ENCODE measurements at places on chromosomes 12 and 14.

- DNase-seq, result no peak
These were observed 49.8 kb downstream of the CCDC85C start for GRCh38 chr14:99554184-99554583.

DNA sequence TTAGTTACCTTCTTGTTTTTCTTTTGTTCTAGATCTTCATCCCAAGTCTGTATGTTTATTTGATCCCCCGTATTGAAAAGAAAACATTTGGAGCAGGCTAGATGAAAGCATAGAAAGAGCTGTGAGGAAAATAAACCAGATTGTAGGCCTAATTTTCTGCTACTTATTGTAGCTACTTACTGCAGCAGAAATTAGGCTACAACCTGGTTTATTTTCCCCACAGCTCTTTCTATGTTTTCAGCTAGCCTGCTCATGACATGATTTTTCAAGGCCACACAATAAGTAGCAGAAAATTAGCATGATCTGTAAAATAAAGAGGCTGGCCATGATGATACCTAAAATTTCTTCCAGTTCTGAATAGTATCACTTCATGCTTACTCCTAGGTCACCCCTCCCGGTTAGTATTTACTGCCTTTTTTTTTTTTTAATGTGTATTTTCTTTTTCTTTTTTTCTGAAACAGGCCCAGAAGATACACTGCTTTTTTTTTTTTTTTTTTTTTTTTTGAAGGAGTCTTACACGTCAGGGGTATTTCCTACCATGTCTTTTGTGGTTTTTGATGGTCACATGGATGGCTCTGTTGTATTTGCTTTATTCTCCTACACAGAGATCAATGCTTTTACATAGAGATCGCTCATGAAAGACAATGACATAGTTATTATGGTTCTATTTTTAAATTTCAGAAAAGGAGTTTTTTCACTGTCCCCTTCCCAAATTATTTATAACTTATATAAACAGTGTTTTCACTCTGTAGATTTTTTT is 32.3 kb downstream of the BHLHE41 start:
- DNase-seq, result no peak

GRCh38 chr12:131799828-131800593 is 28.2 kb upstream of the MMP17 start:
- DNase-seq, result no peak

DNA sequence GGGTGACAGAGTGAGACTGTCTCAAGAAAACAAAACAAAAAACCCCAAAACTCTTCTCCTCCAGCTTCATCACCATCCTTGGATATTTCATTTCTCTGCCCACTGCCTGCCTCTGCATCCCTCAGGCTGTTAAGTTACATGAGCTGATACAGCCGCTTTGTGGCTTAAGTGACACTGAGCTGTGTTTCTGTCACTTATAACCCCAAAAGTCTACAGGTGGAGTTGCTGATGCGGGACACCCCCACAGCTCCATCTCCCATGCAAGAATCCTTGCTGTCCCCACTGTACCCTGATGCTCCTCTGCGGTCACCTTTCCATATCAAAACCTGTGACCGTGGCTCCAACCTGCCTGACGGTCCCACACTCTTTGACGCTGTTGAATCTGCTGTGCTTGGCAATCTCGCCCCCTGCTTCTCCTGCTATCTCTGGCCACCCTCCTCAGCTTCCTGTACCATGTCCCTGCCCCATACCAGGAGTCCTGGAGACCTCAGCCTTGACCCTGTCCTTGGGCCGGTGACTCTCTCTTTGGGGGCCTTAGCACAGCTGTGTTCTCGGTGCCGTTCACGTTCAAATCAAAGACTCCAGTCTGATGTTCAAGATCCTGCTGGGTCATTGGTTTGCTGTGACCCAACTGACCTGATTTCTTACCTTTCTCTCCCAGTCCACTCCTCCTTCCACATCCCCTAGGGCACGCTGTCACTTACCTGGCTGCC is 20.3 kb downstream of the HVCN1 start:
- DNase-seq, result no peak

GRCh38 chr14:103449634-103450161 is 64.5 kb downstream of the MARK3 start:
- no peak for DNase-seq

DNA sequence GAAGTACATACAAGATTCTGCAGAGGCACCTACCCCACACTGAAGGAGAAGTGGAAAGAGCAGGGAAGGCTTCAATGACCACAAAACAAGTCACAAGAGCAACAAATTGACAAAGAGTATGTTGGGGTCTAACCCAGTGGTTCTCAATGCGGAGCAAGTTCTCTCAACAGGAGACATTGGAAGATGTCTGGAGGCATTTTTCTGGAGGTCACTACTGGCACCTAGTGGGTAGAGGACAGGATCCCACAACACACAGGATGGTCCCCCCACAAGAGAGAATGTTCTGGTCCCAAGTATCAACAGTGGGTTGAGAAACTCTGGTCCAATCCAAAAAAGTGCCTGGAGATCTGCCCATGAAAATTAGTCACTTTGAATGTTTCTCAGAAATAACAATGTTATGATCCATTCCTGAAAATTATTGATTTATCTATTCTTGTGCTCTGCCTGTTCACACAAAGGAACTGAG is 3.4 kb downstream of the SSH1 start:
- peak; percentile 68 for DNase-seq

- DNase-seq, result no peak
These were observed 164.9 kb downstream of the DYRK2 start for GRCh38 chr12:67813456-67813904.

DNA sequence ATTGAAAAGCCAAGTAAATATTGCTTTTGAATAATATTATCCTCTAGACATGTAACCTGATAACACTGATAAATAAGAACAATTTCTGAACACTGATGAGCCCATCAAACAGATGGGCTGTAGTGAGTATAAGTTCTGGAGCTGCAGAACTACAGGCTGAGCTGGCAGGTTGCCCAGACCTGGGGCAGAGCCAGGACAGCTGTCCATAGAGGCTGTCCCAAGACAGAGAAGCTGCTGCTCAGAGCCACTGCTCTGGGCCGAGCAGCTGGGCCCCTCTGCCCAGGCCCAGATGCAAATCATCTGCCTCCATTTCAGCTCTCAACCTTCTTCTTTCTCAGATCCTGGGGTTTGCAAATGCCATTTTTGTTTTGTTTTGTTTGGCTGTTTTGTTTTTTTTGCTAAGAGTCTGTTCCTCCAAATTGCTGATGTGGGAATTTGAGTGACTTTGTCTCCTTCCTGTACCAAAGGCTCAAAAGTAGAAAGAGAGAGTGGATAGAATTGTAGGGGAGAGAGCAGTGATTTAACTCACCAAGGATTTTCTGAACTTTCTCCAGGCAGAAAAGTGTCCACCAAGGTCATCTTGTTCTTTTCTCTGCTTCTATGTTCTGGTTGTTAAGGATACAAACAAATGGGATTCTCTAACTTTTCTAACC is 4.0 kb upstream of the TESPA1 start:
- DNase-seq, result peak; percentile 17

DNA sequence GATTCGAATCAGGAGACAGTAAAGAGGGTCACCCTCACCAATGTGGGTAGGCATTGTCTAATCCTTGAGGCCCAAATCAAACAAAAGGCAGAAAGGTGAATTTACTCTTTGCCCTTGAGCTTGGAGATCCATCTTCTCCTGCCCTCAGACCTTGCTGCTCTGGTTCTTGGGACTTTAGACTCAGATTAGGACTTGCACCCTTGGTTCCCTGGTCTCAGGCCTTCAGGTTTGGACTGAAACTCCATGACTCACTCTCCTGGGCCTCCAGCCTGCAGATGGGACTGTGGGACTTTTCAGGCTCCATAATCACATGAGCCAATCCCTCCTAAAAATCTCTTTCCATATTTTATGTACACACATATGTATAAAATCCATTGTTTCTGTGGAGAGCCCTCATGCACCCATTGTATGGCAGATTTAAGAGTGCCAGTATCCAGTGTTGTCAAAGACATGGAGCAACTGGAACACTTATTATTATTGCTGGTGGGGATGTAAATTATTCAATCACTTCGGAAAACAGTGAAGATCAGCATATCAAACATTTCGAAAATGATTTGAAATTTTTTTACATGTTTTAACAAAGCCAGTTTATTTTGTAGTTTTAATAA is 48.7 kb downstream of the EID3 start:
- no peak for DNase-seq

DNA sequence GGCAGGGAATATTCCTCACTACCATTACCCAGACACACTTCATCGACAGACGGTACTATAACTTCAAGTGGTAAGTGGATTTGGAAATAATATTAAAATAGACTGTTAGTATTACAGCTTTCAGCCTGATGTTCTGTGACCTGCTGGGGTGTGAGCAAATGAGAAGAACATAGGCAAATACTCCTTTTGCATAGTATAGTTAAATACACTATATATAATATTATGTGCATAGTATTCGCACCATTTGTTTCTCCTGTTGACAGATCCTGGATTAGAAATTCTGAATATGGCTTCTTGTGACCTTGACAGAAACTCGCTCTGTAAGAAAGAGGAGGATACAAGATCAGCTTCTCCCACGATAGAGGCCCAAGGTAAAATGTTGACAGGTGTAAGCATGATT is 115.6 kb downstream of the DNAI7 start:
- DNase-seq, result no peak

DNA sequence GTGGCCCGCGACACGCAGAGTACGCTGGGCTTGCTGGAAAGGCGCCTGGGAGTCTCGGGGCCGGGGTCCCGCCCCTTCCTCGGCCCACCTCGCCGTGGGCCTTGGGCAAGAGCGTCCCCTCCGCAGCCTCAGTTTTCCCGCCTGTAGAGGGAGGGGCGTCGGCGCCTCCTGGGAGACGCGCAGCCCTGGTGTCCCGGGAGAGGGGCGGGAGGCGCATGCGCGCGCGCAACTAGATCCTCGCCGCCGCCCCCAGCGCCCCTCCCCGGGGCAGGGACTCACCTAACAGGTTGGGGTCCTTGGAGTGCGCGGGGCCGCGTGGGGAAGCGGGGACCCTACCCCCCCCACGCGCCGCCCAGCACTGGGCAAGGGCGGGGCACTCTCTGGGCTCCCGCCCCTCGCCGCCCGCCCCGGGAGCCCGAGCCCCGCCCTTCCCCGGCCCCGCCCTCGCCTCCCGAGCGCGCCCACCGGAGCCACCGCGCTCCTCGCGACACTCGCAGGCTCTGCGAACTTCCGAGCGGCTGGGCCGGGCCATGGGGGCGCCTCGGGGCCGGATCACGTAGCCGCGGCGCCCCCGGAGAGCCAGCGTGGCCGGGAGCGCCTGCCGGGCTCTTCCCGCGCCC is at the start of gene KIF26A:
KIF26A (plus strand) TSS at position 490 of the 620 bp plus-strand sequence. CDS start 136 bp downstream, outside the sequence.
- DNase-seq, result peak; percentile 6

- no peak for DNase-seq
These were observed 282.7 kb downstream of the CACNA1C start for GRCh38 chr12:2335513-2335912.

- DNase-seq, result no peak
These were observed 76.0 kb downstream of the PRIMA1 start for GRCh38 chr14:93712079-93712837.

DNA sequence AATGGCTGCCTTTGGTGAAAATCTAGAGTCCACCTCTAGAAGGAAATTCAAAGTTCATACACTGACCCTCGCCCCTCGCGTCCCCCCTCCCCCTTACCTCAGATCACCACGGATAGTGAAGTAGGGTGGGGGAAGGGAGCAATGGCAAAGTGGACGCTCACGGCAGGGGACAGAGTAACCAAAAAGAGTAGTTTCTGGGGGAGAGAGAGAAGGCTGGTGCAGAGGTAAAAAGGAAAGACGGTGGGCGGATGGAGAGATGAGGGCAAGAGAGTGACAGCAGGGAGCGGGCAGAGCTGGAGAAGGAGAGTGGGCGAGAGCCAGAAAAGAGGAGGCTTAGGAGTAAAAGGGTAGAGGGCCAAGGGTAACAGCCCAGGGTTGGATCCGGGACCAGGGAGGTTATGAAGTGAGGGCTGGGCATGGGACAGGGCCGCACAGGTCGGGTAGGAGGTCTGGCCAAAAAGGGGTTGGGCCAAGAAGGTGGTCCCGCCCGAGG is 423 bp downstream of the ALDH6A1 start:
- DNase-seq, result no peak

- DNase-seq, result no peak
These were observed 24.7 kb downstream of the TMEM63C start for GRCh38 chr14:77206261-77206824.

DNA sequence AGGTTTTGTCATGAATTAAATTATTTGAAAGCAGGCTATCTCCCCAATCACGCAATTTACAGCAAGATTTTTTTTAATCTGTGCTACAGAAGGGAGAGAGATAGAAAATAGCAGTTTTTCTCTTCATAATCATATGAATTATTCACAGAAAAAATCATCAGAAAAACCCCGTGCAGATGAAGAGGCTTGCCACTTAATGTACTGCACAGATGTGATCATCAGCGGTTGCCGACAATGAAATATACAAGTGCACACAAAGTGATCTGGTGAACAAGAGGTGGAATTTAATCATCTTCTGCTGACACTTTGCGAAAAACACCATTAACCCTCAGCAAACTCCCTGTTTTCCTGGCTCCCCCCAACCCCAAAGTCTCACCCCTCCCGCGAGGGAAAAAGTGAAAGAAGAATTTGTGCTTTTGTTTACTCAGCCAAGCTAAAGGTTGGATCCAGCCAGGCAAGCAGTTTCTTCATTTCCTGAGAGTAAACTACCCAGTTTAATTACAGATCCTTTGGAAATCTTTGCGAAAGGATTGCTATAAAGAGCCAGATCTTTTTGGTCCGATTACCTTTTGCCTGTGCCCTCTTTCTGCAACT is 3.1 kb upstream of the LMO3 start:
- no peak for DNase-seq

GRCh38 chr12:70644861-70645260 is 7.6 kb upstream of the PTPRB start:
- peak; percentile 17 for DNase-seq

DNA sequence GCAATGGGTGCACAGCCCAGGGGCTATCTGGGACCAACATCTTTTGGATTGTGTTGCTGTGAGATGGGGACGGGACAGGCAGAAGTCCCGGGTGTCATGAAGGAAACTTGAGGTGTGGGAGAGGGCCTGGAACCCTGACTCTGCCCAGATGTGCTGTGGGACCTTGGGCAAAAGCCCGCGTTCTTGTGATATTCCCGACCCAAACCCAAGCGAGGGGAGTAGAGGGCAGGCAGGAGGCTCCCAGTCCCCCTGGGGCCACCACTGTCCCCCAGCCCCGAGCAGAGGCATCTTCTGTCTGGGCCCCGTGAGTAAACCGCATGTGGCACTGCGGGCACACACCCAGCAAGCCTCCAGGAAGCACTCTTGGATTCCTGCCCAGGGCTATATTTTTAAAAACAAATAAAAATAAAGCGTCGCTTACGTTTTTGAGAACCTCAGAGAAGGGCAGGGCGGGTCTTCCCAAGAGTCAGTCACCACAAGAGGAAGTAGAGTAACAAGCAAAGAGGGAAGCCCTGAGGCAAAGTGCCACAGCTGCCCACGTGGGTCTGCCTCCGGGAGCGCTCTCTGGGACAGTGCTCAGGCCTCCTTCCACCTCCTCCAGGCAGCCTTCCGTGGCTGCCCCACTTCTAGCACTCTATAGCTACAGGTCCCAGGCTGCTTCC is 39.5 kb downstream of the BEGAIN start:
- no peak for DNase-seq

All from epithelial cell of esophagus (primary cell).